Osteoblast (primary cell): ENCODE measurements at places on chromosomes 3 and 15. TPM values are rescaled to one million over a fixed set of nuclear protein-coding genes. Genes with fewer than 3 reads are reported as not detected.

The GABRG3 gene
- not detected in 2 replicates for total RNA-seq

The THPO gene
- total RNA-seq = under 0.01 TPM in 1 of 2 replicates, not detected in the other

The SNTN gene
- total RNA-seq = not detected in 2 replicates

The FSD2 gene
- not detected in 2 replicates for total RNA-seq

The KLF15 gene
- 4.3 and 4.4 TPM in 2 replicates for total RNA-seq

The VEPH1 gene
- total RNA-seq = 23.2 and 25.3 TPM in 2 replicates

The GOLGA8T gene
- total RNA-seq = not detected in 2 replicates

The KCNAB1 gene
- under 0.01 and 0.36 TPM in 2 replicates for total RNA-seq

The PRR20G gene
- not detected in 2 replicates for total RNA-seq

The TMEM202 gene
- not detected in 2 replicates for total RNA-seq

The CHRM5 gene
- total RNA-seq = under 0.01 TPM in 2 replicates

The BFSP2 gene
- total RNA-seq = not detected in 2 replicates

The MAGEF1 gene
- 18.8 and 22.1 TPM in 2 replicates for total RNA-seq

The IL17RD gene
- 2.2 and 3.5 TPM in 2 replicates for total RNA-seq

The TEX55 gene
- not detected in 2 replicates for total RNA-seq

The GOLGA6A gene
- under 0.01 TPM in 1 of 2 replicates, not detected in the other for total RNA-seq

The TRH gene
- total RNA-seq = under 0.01 TPM in 2 replicates
